Fibroblast of lung (primary cell): ENCODE measurements at places on chromosomes 13 and 19. TPM values are rescaled to one million over a fixed set of nuclear protein-coding genes. Genes with fewer than 3 reads are reported as not detected.

The FUT6 gene
- total RNA-seq: not detected in 2 replicates

The ATP1A3 gene
- under 0.01 and 0.17 TPM in 2 replicates for total RNA-seq

The SBK2 gene
- not detected in 2 replicates for total RNA-seq

The CD22 gene
- 1.2 TPM in 1 of 2 replicates, not detected in the other for total RNA-seq

The TMEM255B gene
- 0.26 and 10.4 TPM in 2 replicates for total RNA-seq

The FLT3 gene
- not detected in 2 replicates for total RNA-seq

The FLT1 gene
- total RNA-seq: 0.77 and 1.3 TPM in 2 replicates

The METTL21C gene
- total RNA-seq: 0.17 TPM in 1 of 2 replicates, not detected in the other

The WDR87 gene
- total RNA-seq: not detected in 2 replicates

The MBD3L2 gene
- total RNA-seq: not detected in 2 replicates

The VSTM2B gene
- total RNA-seq: not detected in 2 replicates

The MEDAG gene
- total RNA-seq: 11.2 and 47.0 TPM in 2 replicates

The PSG1 gene
- total RNA-seq: 0.51 and 1.3 TPM in 2 replicates

The ATP8A2 gene
- total RNA-seq: under 0.01 and 0.26 TPM in 2 replicates

The MISP3 gene
- total RNA-seq: 0.77 and 0.83 TPM in 2 replicates

The SLC8A2 gene
- total RNA-seq: under 0.01 TPM in 1 of 2 replicates, not detected in the other

The SGCG gene
- 1.5 and 8.5 TPM in 2 replicates for total RNA-seq

The C1QTNF9 gene
- total RNA-seq: under 0.01 TPM in 1 of 2 replicates, not detected in the other

The CCNA1 gene
- total RNA-seq: 3.5 TPM in 1 of 2 replicates, not detected in the other

The ZNF583 gene
- total RNA-seq: 5.4 TPM in 2 replicates

The ZNF557 gene
- 18.3 and 18.5 TPM in 2 replicates for total RNA-seq

The CEACAM3 gene
- not detected in 2 replicates for total RNA-seq

The ZSCAN4 gene
- not detected in 2 replicates for total RNA-seq

The NCR1 gene
- not detected in 2 replicates for total RNA-seq

The CACNA1A gene
- total RNA-seq: 1.8 and 9.7 TPM in 2 replicates

The VAV1 gene
- total RNA-seq: not detected in 2 replicates

The ZNF223 gene
- total RNA-seq: 4.6 and 5.3 TPM in 2 replicates

The DMAC2 gene
- 29.5 and 31.0 TPM in 2 replicates for total RNA-seq

The KLK8 gene
- total RNA-seq: not detected in 2 replicates

The PNMA8B gene
- 1.3 and 1.7 TPM in 2 replicates for total RNA-seq

The TPP2 gene
- total RNA-seq: 58.3 and 60.3 TPM in 2 replicates

The PTGER1 gene
- 9.7 and 18.7 TPM in 2 replicates for total RNA-seq

The BRME1 gene
- 0.51 and 0.83 TPM in 2 replicates for total RNA-seq

The TMEM150B gene
- total RNA-seq: not detected in 2 replicates

The ONECUT3 gene
- not detected in 2 replicates for total RNA-seq

The PCDH17 gene
- total RNA-seq: under 0.01 and 0.17 TPM in 2 replicates

The KIR3DL1 gene
- total RNA-seq: not detected in 2 replicates

The SGTA gene
- 24.1 and 26.8 TPM in 2 replicates for total RNA-seq

The RTBDN gene
- not detected in 2 replicates for total RNA-seq

The ZNF888 gene
- 2.6 and 4.3 TPM in 2 replicates for total RNA-seq

The FREM2 gene
- under 0.01 TPM in 1 of 2 replicates, not detected in the other for total RNA-seq

The B3GNT3 gene
- not detected in 2 replicates for total RNA-seq
